ENCODE measurements at places on chromosomes 7 and 10. TPM values are rescaled to one million over a fixed set of nuclear protein-coding genes. Genes with fewer than 3 reads are reported as not detected.

- DNase-seq, result no peak
Observed at GRCh38 chr10:132142396-132143161, 44.2 kb upstream of the DPYSL4 start.

Gene RPEL1
- polyA plus RNA-seq, result not detected

GRCh38 chr7:20916311-20916710 lies 129.6 kb upstream of the SP8 start:
- DNase-seq, result no peak

- DNase-seq, result no peak
Observed at GRCh38 chr7:129072479-129073011, 17.6 kb upstream of the TNPO3 start.

GRCh38 chr10:58784361-58784760 lies 271.7 kb downstream of the BICC1 start:
- DNase-seq, result no peak

DNA sequence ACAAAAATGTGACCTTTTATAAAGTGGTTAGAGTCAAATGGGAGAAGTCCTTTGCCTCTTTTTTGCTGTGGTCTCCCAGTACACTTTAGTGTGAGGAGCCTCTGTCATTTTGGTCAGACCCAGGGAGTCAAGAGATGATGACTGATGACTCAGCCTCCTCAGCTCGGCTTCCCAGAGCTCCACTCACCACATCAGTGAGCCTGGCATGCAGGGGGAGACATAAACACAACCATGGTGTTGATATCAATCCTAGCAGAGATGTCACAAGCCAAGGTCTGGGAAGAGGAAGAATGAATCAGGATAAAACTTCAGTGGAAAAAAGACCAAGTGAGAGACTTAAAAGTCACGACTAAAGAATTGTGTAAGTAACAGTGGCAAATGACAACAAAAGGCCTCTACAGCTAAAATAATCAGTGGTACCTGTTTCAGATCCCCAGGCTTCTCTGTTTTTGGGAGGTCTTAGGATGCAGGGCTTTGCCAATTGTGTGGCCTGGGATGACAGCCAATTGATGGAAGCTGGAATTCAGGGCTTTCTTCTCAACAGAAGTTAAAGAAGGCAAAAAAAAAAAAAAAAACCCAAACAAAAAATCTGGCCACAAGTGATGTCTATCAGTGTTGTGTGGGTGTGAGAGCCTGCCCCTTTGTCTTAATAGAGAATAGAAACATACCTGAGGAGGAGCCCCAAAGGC lies 50.2 kb downstream of the TFAM start:
- DNase-seq, result peak; percentile 98

Gene ATP5MK
- polyA plus RNA-seq, result 324 TPM

DNA sequence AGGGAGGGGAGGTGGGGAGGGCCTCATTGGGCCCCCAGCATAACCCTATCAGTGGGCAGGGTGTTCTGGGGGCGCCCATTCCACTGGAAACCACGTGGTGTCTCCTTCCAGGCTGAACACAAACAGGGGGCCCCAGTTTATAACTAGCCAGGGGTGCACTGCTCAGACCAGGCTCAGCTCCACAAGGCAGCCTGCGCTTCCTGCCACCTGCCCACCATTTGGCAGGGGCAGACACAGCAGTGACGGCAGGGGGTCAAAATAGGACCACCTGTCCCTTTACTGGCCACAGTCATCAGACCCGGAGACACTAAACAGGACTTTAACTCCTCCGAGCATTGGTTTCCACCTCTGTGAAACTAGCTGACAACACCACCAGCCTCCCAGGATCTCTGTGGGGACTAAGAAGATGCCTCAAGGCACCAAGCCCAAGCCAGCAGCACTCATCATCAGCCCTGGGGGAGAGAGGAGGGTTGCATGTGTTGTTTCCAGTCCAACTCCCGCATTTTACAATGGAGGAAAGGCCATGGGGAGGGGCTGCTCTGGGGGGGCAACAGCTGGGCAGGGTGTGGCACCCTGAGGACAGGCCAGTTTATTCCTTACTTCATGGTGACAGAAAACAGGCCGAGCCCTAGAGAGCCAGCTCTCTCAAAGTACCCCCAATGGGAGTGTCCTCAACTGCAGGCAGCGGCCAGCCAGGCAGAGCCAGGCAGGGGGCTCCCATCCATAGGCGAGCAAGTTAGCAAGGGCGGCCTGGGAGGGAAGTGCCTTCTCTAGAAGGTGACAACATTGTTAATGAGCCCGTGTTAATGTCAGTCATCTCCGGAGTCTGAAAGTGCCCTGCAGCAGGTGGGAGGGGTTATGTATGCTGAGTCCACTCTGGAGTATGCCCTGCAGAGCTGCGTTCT lies 127.6 kb downstream of the TNS3 start:
- DNase-seq, result no peak

DNA sequence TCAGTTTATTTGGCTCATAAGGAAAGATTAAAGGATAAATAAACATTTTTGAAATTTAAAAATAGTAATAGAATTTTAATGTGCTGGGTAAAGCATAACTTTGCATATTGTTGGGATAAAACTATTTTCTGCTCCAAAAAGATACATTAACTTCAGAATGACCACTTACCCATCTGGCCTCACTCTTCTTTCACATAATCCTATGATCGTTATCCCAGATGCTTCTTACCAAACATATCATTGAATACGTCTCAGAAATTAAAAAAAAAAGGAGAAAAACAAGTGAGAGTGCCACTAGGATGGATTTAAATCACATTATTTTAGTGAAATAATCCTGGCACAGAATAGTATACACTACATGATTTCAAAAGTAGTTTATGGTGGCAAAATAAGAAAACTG lies 677.5 kb upstream of the ZWINT start:
- no peak for DNase-seq

Gene WNT8B
- 0.04 TPM for polyA plus RNA-seq

Gene PLEKHA1
- polyA plus RNA-seq, result 18.6 TPM

DNA sequence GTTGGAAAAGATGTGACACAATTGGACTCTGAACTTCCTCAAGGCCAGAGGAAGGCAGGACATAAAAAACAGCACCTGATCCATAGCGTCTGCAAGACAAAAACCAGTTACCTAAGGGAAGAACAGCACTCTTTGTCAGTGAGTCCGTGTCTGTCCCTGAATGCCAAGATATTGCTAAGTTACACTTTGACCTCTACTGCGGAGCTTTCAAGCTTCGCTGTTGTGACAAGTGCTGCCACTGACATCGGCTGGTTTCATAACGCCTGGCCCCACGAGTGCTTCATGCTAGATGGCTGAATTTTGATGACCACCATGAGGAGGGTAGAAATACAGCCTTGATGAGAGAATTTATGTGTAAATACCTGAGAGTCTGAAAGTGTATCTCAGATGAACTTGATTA lies 49.7 kb upstream of the JAZF1 start:
- DNase-seq, result no peak

DNA sequence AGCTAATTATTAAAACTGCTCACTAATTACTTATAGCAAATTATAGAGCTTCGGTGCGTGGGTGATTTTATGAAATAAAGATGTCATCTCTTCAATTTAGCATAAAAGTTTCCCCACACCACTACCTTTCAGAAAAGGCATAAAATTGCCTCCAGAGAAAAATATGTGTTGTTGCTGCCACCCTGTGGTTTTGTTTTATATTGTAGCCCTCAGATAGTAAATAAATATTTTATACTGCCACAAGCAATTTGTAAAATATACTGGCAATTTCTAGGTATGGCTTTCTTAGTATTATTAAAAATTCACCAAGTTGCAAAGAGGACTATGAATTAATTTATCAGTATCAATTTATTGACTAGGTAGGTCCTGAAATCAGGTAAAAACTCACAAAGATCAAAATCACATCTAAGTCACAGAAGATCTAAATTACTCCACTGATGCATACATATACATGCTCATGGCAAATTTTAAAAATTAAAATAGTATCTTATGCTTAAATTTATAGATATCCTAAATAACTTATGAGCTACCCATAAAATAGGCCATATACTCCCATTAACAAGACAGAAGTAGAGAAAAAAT lies 26.5 kb downstream of the ASNS start:
- no peak for DNase-seq

DNA sequence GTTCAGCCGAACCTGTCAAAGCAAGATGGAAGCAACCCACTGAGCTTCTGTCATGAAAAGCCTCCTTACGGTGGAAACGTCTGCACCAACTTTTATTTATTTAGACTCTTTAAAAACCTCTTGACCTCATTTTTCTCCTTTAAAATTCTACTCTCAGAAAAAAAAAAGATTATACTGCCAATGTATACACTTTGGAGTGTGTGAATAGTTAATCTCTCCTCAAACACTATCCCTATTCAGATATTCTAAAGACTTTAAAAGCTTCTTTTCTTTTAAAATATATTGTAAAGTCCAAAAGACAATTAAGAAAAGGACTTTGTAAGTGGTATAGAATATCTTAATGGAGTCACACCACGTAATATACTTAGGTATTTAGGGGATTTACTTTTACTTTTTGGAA lies 335.2 kb upstream of the SEMA3D start:
- DNase-seq, result no peak

GRCh38 chr7:27523321-27523720 lies 139.4 kb downstream of the HIBADH start:
- DNase-seq, result no peak

- DNase-seq, result no peak
Observed at GRCh38 chr7:135170274-135170997, at the start of gene CYREN. Gene CYREN (minus strand): TSS chr7:135170707. CDS start chr7:135168922, 1,785 bp downstream.

Gene SLC25A28
- polyA plus RNA-seq, result 33.7 TPM

- DNase-seq, result no peak
Observed at GRCh38 chr10:121466424-121466823, 131.8 kb downstream of the FGFR2 start.

Gene SLC26A3
- not detected for polyA plus RNA-seq

DNA sequence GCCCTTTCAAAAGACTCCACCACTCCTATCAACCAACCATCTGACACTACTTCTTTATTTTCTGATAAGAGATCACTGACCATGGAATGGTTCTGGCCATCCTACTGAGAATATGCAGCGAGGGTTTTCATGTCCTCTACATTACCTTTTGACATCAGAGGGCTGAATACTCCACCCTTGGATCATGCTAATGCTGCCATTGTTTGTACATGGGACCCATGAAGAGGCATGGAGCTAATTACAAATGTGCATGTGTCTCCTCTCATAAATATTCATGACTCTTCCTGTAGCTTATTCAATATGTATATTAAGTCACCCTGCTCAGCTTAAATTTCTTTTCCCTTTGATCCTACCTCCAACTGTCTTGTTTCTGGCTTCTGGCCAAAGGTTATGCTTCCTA lies 1065.8 kb upstream of the GHITM start:
- DNase-seq, result no peak

Gene CYP2W1
- polyA plus RNA-seq, result not detected

Gene CALHM3
- 0.09 TPM for polyA plus RNA-seq

Gene MRLN
- not detected for polyA plus RNA-seq

Gene VSTM2A
- polyA plus RNA-seq, result not detected

Gene TFEC
- not detected for polyA plus RNA-seq

GRCh38 chr7:81845744-81846241 lies 75.9 kb upstream of the HGF start:
- DNase-seq, result no peak

Gene GIGYF1
- polyA plus RNA-seq, result 5.7 TPM

DNA sequence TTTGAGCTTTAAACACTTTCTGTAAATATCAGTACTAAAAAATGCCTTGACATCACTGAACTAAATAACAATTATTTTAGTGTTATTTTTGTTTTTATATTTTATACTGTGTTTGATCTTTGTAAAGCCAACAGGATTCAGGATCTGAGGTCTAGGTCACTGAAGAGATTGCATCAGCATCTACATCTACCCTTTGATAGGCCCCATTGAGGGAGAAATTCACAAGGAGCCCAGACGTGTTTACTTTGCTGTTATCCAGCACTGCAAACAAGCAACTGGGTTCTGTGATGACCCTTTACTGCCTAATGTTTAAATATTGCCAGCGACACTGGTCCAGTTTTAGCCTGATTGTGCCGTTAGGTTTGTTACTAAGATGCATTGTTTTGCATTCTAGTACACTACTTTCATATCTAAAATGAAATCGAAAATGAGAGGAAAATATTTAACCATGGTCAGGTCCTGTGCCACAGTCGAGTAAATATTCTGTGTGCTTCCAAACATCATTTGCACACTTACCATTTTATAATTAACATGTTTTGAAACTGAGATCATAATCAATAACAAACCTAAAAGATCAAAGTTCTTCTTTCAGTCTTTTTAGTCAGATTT lies 48.7 kb downstream of the SP8 start:
- no peak for DNase-seq

Gene POLR1F
- polyA plus RNA-seq, result 5.1 TPM

Gene HECW1
- polyA plus RNA-seq, result 2.1 TPM

Data from BJ (cell line).